SHP77 (cell line): ENCODE measurements at places on chromosomes 3 and 15.

- DNase-seq = no peak
These were observed 102.0 kb upstream of the RPL32 start for GRCh38 chr3:12943124-12944021.

DNA sequence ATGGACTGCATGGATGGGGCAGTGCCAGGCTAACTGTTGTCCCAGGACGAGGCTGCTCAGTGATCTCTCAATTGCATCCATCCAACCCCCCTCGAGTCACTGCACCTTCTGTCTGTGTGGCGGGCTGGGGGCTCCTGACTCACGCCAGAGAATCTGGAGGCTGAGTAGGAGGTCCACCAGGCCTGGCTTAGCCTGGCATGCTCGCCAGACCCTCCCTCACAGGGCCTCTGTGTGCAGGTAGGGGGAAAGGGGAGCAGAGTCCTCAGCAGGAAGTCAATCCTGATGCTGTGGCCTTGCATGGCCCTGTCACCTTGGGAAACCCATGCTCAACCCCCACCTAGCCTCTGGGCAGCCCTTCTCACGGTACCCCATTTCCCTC is 140.6 kb downstream of the NUP210 start:
- DNase-seq = no peak

- DNase-seq = no peak
These were observed 4.0 kb upstream of the AEN start for GRCh38 chr15:88617031-88617722.

DNA sequence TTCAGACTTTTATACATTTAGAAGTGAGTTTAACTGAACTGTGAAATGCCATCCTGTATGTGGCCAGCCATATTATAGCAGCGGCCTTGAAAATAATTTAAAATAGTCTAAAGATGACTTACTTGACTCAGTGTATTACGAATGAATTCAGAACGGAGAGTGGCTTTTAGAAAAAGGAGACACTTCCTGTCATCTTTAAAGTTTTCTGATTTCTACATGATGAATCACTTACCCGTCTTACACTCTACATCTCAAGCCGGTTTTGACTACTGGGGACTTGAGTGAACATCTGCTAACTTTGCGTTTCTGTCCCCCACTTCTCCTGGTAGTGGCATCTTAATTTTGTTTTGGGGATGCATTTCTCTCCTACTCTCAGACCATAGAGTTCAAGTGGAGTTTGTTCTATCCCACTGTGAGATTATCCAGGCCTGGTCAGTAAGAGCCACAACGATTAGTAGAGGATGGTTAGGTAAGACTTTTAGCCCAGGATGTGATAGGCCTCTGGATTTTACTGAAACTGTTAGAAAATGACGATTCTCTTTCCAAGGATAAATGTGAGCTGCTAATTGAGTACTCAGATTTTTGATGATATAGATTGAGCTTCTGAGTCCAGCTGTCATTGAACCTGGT is 175.4 kb upstream of the CADPS start:
- no peak for DNase-seq

DNA sequence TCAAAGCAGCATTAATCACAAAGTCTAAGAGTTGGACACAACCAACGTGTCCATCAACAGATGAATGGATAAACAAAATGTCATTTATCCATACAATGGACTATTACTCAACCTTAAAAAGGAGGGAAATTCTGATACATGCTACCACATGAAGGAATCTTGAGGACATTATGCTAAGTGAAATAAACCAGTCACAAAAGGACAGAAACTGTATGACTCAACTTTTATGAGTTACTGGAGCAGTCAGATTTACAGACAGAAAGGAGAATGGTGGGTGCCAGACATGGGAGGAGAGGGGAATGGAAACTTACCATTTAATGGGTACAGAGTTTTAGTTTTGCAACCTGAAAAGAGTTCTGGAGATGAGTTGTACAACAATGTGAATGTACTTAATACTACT is 43.0 kb upstream of the SEC13 start:
- no peak for DNase-seq

DNA sequence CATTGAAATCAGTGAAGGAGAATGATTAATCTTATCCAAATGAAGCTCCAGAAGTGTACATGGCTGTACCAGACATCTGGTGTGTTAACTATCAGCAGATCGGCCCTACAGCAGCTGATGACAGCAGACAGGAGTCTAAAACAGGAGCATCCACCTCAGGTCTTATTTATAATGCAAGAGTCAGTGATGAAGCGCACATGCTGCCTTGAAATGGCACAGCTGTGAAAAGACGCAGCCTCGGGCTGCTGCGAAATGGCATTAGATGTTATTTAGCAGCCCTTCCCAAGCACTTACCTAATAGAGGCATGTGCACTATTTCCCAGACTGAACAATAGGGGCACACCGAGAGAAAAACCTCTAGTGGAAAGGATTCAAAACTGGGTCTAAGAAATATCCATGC is 472.3 kb upstream of the CBLB start:
- DNase-seq = peak; percentile 31

- DNase-seq = no peak
These were observed 53.4 kb downstream of the BTLA start for GRCh38 chr3:112445839-112446238.

GRCh38 chr3:156449710-156450574 is 105.0 kb downstream of the SSR3 start:
- DNase-seq = peak; percentile 9

GRCh38 chr3:188792793-188793192 is 379.0 kb upstream of the TPRG1 start:
- DNase-seq = no peak

DNA sequence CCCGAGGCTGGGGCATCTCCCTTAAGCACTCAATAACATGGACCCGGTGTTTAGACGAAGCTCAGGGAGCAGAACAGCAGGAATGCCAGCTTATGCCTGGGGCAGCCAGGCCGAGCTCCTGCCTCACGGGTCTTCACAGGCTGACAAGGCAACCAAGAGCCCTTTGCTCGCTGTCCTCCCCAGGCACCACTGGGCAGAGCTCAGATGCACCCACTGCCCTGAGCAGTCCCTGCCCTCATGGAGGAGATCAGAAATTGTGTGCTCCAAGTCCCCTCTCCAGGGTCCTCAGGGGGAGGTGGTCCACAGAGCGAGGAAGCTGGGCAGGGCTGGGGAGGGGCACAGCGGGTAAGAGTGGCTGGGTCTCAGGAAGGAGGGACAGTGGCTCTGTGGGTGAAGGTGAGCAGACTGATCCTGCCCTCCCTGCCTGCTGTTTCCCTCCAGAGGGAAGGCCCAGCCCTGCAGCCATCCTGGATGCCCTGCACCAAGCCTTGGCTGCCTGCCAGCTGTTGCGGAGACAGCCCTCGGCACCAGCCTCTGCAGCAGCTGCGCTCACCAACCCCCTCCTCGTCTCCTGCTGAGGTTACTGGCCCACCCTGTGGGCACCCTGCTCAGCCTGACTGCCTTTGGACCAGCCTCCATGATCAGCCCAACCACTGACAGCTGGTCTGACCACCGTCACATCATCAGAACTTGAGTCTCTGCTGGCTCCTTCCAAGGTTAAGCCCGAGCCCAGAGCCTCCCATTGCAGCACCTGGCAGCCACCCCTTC is 21.1 kb upstream of the GP9 start:
- peak; percentile 73 for DNase-seq

- DNase-seq = no peak
These were observed 42.3 kb downstream of the DLG1 start for GRCh38 chr3:197256104-197256503.

DNA sequence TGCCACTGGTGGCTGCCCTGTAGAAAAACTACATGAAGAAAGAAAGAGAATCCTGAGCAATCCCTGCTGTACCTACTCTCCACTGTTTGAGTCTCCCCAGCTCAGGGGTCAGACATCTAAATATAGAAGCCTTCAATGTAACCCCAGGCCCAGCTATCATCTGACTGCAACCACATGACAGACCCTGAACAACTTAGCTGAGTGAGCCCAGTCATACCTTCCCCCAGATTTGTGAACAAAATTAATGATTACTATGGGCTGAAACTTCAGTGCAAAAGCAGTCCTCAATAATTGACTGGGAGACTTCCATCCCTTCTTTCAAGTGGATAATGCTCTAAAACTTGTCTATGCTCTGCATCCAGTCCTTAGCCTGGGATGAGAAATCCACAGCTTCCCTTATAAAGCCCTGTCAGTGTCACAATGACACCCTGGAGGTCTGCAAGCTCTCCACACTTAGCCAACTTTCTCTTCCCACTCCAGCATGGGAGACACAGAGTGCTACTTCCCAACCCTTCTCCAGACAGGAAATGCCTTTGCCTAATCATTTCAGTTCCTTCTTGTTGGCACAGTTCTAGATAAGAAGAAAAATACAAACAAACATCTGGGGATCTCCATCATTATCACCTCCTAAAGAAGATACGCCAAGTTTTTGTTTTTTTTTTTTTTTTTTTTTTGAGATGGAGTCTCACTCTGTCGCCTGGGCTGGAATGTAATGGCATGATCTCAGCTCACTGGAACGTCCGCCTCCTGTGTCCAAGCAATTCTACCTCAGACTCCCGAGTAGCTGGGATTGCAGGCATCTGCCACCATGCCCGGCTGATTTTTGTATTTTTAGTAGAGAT is 198.5 kb upstream of the GADL1 start:
- DNase-seq = no peak

DNA sequence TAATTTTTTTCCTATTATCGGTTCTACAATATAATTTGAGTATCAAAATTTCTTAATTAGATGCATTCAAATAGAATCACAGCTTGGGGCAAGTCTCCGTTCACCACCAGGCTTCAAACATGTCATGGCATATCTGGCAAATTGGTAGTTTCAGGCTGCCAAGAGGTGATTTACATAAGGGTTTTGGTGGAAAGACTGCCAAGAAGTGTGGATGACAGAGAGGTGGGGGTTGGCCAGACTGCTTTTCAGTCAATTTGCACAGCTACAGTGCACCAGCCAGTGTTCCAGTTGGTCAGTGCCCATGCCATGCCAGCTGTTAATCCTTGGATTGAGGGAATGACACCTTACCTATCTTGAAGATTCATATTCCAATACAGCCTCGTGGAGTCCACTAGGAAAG is 8.4 kb upstream of the GSK3B start:
- no peak for DNase-seq

- no peak for DNase-seq
These were observed 24.4 kb upstream of the PLSCR2 start for GRCh38 chr3:146493761-146494160.

DNA sequence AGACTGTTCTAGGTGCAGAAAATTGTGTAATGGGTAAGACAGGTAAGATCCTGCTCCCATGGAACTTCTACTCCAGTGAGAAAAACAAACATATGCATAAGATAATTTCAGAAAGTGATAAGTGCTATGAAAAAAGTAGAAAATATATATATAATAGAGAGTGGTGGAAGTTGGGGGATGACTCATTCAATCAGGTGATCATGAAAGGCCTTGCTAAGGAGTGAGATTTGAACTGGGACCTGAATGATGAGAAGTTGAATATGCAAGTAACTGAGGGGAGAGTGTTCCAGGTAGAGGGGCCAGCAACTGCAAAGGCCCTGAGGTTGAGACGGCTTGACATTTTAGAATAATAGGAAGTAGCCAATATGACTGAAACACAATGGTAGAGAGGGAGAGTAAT is 92.3 kb upstream of the TNIK start:
- DNase-seq = no peak

DNA sequence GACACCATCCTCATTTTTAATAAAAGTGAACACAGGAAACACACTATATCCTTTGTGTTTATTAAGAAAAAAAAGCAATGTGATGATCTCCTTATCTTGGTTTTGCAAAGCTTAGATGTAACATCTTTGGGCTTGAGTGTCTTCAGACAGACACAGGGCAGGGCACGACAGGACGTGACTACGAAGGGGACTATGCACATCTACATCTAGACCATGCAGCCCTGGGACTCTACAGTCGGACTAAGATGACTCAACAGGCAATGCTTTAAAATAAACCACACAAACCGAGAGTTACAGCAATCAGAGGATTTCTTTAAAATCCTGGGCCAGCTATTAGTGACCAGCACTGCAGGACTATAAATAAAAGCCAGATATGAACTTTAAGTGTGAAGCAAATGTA is 22.8 kb upstream of the TM2D3 start:
- DNase-seq = no peak

GRCh38 chr3:196645096-196645495 is 5.6 kb downstream of the NRROS start:
- DNase-seq = no peak

DNA sequence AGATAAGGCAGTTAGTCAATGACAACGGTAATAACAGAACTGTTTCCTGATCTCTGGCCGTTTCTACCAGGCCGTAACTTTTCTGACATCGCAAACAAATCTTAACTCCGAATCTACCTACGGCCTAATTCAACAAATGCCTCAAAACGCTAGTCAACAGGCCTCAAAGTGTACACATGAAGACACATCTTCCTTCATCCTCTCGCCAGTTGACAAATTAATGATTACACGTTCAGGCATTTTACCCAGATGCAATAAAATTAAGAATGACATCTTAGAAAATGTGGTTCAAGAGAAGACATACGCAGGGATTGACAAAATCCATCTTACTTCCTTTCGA is 1.5 kb downstream of the SFMBT1 start:
- no peak for DNase-seq

GRCh38 chr3:82287562-82287961 is 526.1 kb upstream of the GBE1 start:
- no peak for DNase-seq

DNA sequence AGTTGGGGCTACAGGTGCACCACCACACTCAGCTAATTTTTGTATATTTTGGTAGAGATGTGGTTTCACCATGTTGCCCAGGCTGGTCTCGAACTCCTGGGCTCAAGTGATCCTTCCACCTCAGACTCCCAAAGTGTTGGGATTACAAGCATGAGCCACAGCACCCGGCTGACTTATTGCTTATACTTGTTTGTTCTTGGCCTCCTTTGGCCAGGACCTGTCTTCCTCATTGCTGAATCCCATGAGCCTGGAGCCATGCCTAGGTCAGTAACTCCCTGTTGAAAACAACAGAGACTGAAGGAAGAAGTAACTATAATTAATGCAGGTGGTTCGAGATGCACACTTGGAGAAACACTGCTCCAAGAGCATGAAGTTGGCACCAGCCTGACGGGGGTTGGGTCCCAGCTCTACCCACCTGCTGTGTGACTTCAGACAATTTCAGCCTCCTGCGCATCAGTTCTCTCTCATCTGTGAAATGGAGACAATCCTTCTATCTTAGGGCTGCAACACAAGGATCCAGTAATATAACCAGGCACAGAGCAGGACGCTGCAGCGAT is 38.9 kb downstream of the CPN2 start:
- DNase-seq = no peak

GRCh38 chr3:10628891-10629670 is 123.7 kb upstream of the ATP2B2 start:
- no peak for DNase-seq

DNA sequence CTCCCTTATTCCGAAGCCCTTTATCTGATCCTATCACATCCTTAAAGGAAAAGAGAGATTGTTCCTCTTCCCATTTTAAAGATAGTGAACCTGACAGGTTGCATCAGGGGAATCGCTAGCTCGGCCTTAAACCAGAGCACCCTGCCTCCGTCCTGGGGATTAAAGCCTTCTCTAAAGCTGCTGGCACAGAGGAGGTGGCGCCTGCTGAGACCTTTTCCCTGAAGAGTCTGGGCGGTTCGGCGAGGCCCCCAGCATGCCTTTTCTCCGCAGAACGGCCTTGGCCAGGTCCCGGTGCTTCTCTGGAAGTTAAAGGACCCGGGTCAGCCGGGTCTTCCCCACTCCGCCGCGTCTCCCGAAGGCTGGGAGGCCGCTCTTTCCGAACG is 593 bp downstream of the FAM219B start:
- no peak for DNase-seq

- DNase-seq = peak; percentile 25
These were observed 17.1 kb downstream of the ZBED2 start for GRCh38 chr3:111577798-111578685.

GRCh38 chr3:187340578-187340977 is 27.6 kb upstream of the RTP4 start:
- DNase-seq = no peak

GRCh38 chr3:195239121-195239520 is 31.8 kb downstream of the XXYLT1 start:
- no peak for DNase-seq
